Fibroblast of skin of left quadriceps (primary cell): ENCODE measurements at places on chromosomes 13 and 19.
A peak's percentile ranks its signal among the peaks of the same experiment; 100 is the strongest.

GRCh38 chr13:111875915-111876314, 191.0 kb upstream of the SOX1 start:
- no peak for DNase-seq

DNA sequence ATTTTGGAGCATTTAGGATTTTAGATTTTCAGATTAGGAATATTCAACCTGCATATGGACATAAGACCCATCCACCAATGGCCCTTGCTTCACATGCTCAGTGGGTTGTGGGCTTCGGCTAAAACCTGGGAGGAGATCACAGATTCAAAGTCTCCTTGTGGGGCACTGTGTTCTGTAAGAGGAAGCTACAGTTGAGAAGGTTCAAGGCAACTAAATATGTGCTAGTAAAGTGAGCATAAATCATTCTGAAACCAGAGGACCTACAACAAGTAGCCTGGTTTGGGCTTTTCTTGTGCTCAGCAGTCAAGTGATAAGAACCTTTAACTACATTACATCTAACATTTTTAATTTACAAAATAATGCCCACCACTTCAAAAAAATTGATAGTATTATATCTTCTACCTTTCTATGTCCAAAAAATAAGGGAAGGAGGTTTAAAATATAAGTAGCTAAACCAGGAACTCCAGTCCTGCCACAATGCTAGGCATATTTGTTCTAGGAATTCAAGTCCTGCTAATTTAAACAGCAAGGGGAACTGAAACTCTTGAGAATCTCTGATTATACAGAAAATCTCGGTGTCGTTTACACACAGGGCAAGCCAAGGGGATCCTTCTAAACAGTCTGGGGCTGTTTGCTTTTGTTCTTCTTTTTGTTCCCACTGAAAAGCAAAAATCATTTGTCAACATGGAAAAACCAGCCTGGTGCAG, 36.6 kb downstream of the FOXO1 start:
- DNase-seq, result no peak

- no peak for DNase-seq
Measured at GRCh38 chr19:16359074-16359473, 34.4 kb downstream of the KLF2 start.

DNA sequence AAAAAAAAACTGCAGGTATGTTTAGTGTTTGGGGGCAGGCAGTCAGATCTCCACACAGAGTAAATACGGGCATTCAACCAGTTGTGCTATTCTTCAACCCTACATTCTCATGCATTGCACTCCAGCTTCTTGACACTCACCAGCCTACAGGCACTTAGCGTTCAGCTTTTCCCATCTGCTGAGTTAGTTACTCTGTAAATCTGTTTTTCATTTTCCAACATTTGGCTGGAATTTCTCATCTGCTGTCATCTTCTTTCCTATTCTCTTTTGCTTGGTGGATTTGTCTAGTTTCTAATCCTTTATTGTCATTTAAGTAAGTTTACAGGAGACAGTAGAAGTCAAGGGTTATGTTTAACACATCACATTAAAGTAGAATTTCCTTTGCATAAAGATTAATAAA, 1318.9 kb downstream of the OLFM4 start:
- no peak for DNase-seq

DNA sequence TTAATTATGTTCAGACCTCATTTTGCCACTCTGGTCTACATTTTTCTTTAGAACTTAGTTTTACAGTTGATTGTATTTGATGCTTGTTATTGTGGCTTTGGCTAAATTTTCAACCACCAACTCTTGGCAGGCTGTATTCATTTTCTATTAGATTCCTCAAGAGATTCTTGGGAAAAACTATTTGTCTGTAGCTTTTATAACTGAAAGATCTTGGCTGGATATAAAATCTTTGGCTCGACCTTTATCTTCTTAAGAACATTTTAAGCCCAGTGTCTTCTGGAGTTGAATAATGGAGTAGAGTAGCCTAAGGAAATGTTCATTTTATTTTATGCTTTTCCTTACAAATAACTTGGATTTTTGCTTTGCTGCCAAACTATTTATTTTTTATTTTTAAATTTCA, 848.5 kb downstream of the PCDH17 start:
- DNase-seq, result no peak

DNA sequence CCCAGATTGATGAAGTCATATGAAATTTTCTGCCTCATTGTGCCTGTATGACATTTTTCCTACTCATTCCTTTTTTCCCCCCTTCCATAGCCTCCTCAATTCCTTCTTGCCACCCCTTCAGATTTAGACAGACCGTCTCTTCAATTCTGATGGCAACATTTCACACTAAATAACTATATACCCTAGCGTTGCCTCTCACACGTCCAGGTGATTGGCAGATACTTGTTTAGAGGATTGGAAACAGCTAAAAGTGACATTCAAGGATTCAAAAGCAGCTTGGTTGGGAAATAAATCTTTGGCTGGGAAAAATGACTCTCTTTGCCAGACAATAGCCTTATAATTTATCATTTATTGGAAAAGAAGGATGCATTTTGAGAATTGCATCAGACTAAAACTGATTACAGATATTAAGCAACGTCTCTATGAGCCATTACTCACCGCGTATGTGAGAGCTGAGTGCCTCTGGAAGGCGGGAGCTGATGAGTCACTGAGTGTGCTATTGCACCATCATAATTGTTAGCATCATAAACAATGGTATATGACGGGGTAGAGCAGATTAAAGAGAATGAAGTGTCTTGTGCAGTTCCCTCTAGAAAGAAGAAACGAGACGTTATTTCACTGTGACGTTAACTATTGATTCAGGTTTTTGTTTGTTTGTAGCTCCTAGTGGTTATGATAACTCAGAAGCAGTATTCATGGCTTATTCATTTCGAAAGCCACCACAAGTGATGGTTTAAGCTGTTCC, 61.1 kb upstream of the FAM216B start:
- peak; percentile 97 for DNase-seq

DNA sequence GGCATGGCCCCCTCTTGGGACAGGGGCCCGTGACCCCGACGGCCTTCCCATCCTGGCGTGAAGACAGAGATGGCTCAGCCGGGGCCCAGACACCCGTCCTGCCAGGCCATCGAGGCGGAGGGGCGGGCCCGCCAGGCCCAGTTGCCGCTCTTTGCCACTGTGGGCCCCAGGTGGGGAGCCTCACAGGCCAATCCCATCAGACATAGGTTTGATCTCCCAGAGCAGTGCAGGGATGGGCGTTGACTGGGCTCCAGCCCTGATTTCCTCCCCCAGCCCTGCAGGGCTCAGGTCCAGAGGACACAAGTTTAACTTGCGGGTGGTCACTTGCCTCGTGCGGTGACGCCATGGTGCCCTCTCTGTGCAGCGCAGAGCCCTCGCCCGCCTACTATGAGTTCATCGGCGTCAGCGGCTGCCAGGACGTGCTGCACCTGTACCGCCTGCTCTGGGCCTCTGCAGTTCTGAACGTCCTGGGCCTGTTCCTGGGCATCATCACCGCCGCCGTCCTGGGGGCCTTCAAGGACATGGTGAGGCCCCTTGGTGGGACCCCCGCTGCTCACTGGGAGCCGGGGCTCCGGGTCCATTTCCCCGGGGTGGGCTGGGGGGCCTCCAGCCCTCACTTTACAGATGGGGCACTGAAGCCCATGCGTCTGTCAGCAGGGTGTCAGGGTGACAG, 42.4 kb downstream of the TMEM255B start:
- DNase-seq, result no peak

DNA sequence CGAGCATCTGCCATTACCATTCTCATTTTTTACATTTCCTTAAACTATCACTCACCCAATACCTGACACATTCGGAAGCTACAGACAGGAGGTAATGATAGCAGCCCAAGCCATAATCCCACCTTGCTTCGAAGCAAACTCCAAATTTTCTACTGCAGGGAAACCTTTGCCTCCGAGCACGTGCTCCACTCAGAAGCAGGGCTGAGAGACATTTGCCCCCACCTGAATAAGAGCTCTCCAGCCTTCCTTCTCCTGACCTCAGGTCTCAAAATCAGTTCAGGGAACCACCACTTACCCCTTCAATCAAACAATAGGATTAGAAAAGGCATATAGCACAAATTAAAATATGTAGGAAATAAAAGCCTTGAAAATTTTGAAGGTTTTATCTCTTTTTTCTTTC, 2.3 kb upstream of the DACH1 start:
- DNase-seq, result no peak

DNA sequence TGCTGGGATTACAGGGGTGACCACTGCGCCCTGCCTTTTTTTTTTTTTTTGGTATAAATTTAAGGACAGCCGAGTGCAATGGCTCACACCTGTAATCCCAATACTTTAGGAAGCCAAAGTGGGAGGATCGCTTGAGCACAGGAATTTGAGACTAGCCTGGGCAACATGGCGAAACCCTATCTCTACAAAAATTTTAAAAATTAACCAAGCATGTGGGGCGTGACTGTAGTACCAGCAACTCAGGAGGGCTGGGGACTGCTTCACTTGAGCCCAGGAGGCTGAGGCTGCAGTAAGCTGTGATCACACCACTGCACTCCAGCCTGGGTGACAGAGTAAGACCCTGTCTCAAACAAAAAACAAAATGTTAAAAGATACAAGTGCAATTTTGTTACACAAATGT, 21.5 kb downstream of the ZNF574 start:
- DNase-seq, result no peak

DNA sequence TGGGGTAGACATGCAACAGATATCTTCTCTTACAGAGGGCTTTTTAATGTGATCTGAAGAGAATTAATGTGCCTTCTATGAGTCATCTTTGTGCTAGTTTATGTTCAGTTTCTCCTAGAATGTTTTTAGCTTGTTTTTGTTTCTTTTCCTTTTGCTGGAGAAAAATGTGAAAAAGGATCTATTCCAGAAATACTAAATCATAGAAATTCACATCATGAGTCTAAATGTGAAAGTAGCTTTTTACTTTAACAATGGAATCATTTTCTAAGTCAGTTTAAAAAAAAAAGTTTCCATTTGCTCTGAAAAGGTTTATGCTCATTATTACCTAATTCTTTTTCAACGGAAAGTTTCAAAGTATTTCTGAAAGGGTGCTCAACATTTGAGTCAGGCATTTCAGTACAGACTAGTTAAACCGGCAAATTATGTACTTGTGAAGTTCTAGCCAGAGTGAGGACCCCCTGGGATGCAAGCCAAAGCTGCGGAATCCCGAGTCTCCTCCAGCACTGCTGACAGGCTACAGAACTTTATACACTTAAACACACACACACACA, 72.9 kb downstream of the SPATA13 start:
- DNase-seq, result peak; percentile 40

- no peak for DNase-seq
Measured at GRCh38 chr13:112833551-112834257, 135.3 kb upstream of the MCF2L start.

- no peak for DNase-seq
Measured at GRCh38 chr19:2270157-2270422, 11.9 kb downstream of the PEAK3 start.

DNA sequence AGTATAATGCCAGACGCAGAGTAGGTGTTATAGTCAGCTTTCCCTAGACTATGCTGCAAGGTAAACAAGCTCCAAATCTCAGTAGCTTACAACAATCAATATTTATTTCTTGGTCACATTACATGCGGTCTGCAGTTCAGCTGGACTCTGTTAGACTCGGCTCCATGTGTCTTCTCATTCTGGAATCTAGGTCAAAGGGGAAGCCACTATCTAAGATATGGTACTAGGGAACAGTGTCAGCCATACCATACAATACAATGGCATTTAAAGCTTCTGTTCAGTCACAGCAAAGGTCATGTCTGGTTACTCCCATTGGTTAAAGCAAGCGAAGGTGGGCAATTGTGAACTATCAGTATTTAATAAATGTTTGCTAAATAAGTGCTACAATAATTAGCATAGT, 65.3 kb upstream of the SERTM1 start:
- DNase-seq, result no peak

DNA sequence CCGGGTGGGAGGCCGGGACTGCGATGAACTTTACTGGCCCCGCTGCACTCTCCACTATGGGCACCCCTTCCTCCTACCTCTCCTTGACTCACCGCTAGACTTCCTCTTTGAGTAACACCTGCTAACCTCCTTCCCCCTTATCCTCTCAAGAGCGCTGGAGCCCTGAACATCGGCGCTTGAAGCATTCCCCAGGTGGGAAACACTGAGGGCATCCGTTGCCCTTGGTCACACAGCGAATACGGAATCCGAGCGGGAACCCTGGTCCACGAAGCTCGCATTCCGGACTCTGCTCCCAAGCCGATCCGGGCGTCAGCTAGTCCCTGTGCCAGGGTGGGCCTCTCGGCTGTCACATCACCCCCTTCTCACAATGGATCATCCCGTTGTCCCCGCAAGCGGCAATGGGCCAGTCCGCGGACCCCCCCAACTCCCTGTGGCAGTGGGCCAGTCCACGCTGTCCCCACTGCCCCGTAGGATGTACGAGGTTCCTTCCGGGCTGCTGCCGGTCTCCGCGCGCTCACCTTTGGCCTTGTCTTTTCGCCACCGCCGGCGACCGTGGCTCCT, 4.2 kb downstream of the LIPE start:
- no peak for DNase-seq

- DNase-seq, result no peak
Measured at GRCh38 chr19:36719687-36720556, 32.5 kb downstream of the ZNF567 start.

GRCh38 chr13:30776661-30777060, 41.3 kb downstream of the ALOX5AP start:
- no peak for DNase-seq

DNA sequence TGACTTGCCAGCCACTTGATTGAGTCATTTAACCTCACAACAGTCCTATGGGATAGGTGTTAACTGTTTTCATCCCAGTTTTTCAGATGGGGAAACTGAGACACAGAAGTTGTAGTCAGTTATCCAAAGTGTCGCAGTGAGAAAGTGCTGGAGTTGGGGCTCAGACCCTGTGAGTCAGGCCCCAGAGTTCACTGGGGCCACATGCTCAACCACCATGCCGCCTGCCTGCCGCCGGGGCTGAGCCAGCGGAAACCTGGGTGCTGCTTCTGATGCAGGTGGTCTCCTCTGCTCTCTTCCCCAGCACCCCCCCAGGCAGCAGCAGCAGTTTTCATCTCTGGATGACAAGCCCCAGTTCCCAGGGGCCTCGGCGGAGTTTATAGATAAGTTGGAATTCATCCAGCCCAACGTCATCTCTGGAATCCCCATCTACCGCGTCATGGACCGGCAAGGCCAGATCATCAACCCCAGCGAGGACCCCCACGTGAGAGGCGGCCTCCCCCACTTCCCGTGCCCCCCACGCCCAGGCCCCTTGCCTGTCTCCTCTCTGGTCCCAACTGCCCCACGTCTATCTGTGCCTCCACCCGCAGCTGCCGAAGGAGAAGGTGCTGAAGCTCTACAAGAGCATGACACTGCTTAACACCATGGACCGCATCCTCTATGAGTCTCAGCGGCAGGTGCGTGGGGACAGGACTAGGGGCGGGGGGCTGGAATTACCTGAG, 12.9 kb downstream of the BCKDHA start:
- no peak for DNase-seq

GRCh38 chr13:50910485-50910805, 854 bp downstream of the RNASEH2B start:
- DNase-seq, result no peak

DNA sequence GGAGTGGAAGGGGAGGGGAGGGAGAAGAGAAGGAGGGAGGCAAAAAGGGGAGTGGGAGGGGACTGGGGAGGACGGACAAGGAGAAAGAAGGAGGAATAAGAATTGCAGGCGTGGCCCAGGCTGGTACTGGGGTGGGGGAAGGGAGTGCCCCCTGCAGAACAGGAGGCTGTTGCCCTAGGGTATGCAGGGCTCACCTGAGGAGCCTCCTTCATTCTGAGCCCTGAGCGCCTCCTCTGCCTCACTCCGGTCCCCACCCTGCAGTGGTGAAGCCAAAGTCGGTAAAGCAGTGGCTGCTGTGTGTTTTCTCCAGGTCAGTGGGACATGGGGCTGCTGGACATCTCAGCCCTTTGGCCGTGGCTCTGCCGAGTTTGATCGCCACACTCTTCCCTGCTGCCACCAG, 9.1 kb upstream of the CDC16 start:
- DNase-seq, result no peak

- no peak for DNase-seq
Measured at GRCh38 chr19:49340069-49340864, 5.1 kb downstream of the CD37 start.
